Central memory CD4-positive, alpha-beta T cell (primary cell): ENCODE measurements at places on chromosomes 3 and 15.
A peak's percentile ranks its signal among the peaks of the same experiment; 100 is the strongest.

DNA sequence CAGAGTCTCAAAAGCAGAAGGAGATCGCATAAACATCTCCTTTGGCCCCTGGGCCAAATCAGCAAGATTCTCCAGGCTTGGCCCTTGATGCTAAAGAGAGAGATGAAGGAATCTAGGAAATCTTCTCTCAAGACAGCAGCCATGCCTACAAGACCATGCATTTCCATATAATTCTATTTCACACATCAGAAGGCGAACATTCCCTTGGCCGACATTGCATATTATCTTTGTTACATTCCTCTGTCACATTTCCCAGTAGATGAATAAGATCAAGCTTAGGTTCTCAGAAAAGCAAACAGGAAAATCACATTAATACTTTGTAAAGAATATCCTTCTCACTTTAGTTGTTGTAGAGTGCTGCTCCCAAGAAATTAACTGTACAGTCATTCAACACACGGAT lies 21.3 kb downstream of the GASK1A start:
- no peak for DNase-seq

- DNase-seq = no peak
These were observed 69.4 kb downstream of the BFSP2 start for GRCh38 chr3:133469140-133469731.

GRCh38 chr3:172148702-172149565 lies 109.6 kb downstream of the FNDC3B start:
- DNase-seq = no peak

- DNase-seq = peak; percentile 31
These were observed 165.6 kb downstream of the NSMCE3 start for GRCh38 chr15:29103824-29104565.

GRCh38 chr3:157465741-157466140 lies 29.1 kb downstream of the PTX3 start:
- no peak for DNase-seq

GRCh38 chr3:36647423-36647853 lies 116.9 kb downstream of the DCLK3 start:
- DNase-seq = no peak

DNA sequence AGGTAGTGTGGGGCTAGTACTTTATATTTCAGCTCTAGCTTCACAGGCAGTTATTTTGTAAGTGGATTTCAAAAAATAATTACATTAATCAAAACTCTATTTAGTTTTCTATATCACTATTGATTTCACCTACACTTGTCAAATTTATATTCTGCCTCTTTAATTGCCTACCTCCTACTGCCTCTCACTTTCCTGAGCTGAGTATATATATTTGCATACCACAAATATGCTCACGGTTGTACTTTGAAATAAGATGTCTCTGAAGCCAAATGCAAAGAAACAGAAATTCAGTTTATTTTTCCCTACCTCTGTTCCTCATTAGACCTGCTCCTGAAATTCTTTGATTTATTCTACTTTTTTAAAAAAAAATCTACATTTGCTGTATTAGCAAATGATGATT lies 309.3 kb upstream of the TGFBR2 start:
- DNase-seq = no peak
